ENCODE measurements at places on chromosomes 7 and 10.

GRCh38 chr10:16520900-16521299, 779 bp downstream of the C1QL3 start:
- ATAC-seq = peak; percentile 66

DNA sequence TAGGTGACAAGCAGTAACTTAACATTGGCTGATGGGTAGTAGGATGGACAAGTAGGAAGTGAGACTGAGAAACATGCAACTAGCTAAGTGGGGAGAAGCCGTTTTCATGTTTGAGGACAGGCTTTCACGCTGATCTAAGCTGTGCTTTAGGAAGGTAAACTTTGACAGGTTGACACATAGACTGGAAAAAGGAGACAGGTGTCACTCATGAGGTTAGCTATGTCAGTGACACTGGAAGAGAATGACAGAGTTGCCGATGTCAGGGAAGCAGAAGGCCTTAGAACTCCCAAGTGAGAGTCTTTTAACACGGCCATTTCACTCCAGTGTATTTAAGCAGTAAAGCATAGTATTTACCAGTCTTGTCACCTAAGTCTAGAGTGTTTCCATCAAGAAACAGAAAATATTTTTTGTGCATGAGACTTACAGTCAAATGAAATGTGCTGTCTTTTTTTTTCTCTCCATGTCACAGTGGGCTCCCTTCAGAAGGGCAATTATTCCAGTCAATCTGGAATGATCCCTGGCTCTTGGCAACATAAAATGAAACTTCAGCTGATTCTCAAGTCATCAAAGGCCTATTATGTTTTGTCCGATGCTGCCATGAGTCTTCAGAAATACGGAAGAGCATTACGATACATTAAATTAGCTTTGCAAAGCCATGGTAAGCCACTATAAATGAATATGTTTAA, 20.6 kb downstream of the EDRF1 start:
- no peak for ATAC-seq

GRCh38 chr10:96288151-96288621, 16.0 kb upstream of the DNTT start:
- ATAC-seq = no peak

DNA sequence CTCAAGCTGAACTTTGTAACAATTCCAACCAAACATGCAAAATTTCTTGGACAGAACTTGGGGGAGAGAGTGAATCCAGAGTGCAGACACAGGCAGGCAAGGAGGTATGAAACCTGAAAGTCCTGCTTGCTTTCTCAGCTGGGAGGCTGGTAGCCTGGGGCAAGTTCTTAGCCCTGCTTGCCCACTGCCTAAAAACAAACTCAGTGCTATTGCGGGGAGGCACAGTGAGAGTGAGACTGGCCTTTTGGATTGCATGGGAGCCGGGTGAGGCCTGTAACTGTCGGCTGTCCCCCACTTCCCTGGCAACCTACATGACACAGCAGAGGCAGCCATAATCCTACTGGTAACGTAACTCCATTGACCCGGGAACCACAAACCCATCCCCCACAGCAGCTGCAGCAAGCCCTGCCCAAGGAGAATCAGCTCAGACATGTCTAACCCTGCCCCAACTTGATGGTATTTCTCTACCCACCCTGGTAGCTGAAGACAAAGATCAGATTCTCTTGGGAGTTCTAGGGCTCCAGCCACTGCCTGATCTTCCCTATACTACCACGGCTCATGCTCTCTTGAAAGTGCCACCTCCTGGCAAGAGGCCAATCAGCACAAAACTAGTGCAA, 663.6 kb downstream of the GRM8 start:
- no peak for ATAC-seq

GRCh38 chr10:68406111-68406814, 814 bp downstream of the RUFY2 start:
- ATAC-seq = peak; percentile 39

DNA sequence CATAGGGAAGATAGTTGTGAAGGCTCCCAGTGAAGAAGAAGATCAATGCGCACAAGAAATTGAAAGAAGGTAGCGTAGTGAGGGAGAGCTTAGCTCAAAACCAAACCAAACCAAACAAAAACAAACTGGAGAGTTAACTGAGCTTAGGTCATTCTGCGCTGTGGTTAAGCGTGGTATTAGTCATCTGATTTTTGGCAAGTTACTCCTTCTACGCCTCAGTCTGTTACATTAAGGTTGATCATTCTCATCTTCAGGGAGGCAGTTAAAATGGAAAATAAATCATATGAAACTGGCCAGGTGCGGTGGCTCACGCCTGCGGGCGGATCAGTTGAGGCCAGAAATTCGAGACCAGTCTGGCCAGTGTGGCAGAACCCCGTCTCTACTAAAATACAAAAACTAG, 259.7 kb downstream of the EXOC4 start:
- no peak for ATAC-seq

DNA sequence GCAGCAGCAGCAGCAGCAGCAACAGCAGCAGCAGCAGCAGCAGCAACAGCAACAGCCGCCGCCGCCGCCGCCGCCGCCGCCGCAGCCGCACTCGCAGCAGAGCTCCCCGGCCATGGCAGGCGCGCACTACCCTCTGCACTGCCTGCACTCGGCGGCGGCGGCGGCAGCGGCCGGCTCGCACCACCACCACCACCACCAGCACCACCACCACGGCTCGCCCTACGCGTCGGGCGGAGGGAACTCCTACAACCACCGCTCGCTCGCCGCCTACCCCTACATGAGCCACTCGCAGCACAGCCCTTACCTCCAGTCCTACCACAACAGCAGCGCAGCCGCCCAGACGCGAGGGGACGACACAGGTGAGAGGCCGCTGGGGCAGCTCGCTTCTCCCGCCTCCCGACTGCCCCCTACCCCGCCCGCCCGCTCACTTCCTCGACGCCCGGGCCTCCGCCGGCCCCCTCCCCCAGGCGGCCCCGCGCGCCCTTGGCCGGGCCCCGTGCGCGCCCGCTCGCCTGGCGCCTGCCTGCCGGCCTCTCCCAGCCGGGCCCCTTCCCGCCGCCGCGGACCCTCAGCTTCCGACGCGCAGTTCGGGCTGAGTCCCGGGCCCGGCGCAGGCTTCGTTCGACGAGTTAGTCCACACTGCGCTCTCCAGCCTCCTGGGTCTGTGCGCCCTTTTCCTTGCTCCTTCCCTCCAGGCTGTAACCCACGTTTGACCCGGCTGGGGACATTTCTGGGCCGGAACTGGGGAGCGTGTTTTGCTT, 882 bp downstream of the DLX6 start:
- ATAC-seq = peak; percentile 54

DNA sequence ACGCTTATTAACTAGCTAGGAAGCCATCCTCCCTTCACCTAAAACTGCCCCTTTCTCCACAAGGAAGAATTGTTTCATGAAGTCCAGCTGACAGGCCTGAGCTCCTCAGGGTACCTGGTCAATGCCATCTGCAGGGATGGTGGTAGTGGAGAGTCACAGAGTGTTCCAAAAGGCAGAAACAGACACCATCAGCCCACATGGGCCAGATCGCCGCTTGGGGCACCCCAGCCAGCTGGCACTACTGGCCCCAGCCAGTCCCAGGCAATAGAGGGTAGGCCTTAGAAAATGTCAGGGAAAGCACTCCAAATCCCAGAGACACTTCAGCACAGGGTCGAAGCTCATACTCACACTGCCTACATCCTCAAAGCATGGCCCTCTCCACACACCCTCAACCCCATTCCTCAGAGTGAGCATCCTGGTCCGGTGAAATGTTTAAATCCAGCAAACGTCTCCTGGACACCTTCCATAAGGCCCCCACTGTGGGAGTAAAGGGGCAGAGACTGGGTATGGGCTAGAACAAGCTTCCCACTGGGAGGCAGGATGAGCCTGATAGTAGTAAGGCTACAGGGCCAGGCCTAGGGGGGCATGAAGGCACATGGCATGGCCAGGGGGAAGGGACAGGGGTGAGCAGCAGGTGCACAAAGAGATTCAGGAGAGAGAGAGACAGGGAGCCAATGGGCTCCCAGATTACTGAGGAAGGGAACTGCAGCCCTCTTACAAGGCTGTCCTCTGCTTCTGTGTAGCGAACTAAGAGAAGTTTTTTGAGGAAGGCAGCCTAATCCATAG, 1.9 kb downstream of the LRRC20 start:
- no peak for ATAC-seq

DNA sequence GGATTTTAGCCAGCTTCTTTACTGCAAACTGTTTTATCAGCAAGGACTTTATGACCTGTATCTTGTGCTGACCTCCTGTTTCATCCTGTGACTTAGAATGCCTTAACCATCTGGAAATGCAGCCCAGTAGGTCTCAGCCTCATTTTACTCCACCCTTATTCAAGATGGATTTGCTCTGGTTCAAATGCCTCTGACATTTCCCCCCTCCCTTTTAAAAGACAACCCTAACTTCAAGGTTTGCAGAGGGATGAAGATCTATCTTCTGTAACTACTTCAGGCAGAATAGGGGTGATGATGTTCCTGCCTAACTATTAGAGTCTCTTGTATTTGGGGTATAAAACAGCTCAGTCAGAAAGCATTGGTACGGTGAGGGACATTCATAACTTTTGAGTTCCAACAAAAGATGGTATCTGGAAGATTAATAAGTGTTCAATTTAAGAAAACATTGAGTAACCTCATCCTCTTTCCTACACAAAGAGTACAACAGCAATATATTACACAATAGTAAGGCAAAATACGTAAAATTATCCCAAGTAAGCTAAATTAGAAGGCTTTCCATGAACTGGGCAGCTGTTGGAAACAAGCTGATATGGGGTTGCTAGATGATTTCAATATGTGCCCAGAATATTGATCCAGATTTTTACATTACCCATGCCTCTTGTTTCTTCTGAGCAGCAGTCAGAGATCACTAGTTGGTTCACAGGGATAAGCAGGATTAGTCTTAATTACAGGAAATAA, 40.0 kb upstream of the LRGUK start:
- no peak for ATAC-seq

GRCh38 chr7:16826060-16826459, 21.3 kb upstream of the AGR2 start:
- no peak for ATAC-seq

DNA sequence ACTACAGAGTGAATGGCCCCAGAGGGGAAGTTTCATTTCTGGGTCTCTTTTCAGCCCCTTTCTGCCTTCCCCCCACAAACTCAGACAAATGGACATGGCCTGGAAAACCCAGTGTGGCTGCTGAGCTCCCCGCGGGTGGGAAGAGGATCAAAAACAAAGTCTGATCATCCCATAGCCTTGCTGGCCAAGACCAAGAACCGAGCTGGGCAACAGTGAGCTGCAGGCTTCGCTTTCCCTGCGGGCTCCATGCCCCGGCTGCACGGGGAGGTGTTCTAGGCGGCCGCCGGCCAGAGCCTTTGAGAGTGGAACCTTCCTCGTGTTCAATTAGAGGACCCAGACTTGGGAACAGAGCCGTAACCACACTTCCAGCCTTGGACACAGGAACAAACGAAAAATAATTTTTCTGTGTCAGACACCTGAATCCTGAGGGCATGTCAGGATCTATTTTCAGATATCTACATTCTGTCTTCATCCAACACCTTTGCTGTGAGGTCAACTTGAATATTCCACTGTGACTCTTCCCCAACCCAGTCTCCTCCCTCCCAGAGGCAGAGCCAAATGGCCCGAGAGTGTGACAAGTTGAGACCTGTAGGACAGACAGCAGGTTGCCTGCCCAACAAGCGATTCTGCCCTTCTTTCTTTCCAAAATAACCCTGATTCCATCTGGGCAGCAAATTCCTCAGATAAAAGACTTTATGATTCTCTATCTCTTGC, 26.0 kb downstream of the WDR86 start:
- ATAC-seq = no peak

DNA sequence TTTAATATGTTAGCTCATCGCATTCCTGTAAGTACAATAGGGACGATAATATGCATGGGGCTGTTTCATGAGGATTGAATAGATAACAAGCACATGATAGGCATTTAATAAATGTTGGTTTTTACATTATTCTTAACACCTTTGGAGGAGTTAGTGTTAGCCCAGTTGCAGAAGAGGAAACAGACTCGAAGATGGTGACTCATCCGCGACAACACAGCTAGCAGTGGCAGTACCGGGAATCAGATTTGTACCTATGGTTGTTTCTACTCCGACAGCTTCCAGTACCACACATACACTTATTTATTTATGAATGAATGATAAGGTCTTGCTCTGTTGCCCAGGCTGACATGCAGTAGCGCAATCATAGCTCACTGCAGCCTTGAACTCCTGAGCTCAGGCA, 2.9 kb downstream of the LRMDA start:
- ATAC-seq = no peak

- no peak for ATAC-seq
Observed at GRCh38 chr10:21167288-21168010, 270.3 kb upstream of the NEBL start.

- no peak for ATAC-seq
Observed at GRCh38 chr10:103265717-103266329, 11.1 kb upstream of the INA start.

DNA sequence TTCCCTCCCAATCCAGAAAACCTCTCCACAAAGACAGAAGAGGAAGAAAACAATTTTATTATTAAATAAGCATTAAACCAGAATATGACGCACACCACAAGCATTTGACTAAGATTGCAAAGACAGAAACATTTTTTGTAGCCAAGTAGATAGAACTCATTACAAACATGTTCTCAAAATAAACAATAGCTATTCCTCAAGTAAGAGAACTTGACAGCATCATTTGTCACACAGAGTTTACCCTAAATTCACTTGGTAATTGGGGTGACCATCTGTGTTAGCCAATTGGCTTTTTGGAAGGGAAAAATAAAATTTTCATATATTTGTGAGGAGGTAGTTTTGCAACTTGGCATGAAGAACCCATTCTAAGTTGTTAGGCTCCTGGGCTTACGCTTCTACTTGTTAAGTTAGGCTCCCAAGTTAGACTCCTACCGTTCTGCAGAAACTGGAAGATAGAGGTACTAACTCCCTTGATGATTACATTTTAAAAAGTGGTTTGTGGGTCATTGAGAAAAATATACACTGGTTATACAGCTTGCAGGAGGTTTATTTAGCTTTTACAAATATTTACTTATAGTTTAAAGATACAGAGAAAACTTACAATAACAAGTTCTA, 618.6 kb upstream of the CNTNAP2 start:
- no peak for ATAC-seq

DNA sequence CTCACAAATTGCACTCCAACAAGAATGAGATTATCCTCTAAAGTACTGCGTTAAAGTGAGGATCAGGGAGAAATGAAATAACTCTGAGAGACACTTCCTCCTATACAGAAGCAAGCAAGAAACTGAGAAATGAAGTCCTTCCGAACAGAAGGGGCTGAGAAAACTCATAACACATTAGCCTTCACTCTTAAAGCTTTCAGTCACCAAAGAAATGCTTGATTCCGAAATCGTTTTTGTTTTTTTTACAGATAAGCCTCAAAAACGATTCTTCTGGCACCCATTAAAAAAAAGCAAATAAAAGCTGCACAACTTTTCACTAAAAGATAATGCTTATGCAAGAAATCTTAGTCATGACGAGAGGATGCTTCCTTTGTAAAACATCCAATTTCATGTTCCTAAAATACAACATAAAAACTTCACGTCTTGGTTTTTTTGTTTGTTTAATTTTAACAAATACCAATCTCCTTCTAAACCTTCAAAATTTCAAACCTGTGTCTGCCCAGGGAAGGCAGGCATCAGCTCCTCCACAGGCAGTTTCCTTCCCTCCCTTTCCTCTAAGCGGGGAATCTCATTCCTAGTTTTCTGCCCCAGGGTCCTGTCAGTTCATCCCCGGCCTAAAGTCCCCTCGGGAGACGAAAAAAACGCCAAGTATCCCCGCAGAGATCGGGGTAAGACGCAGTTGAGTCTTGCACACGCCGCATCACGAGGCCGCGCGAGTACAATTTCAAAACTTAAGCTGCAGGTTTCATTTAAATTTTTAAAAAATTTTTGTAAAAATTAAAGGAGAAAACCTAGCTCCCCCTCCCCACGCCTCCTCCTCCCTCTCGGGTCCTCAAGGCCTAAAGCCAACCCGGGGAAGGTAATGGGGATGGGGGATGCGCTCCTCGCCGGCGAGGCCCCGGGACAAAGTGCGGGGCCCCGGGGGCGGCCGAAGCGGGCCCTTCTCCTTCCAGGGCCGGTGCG, 1.1 kb downstream of the BAZ1B start:
- no peak for ATAC-seq

Measured in activated T-helper 17 cell treated with anti-CD3 and anti-CD28 coated beads, Interleukin-2, amount 50 U/mL, for 72 hours (primary cell).